CD4-positive, alpha-beta T cell treated with Interleukin-1 beta for 1 hour (primary cell): ENCODE measurements at places on chromosomes 4 and X.
A peak's percentile ranks its signal among the peaks of the same experiment; 100 is the strongest.

DNA sequence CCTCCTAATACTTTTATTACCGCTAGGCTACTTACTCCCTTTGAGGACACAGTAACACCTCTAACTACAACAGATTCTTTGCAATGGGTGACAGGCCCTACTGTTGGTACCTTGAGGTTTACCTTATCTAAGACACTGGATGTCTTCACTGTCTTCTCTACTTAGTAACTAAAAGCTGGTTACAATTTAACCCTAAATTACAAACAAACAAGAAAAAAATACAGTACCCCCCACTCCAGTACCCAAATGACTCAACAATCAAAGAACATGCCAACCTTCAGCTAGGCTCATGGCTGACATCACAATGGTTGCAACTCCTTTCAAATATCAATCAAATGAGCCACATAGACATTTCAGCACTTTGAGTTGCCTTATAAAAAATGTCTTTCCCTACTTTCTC, 198.0 kb downstream of the GUCY2F start:
- DNase-seq, result no peak

GRCh38 chr4:8033829-8034528, 94.3 kb upstream of the AFAP1 start:
- DNase-seq, result no peak

DNA sequence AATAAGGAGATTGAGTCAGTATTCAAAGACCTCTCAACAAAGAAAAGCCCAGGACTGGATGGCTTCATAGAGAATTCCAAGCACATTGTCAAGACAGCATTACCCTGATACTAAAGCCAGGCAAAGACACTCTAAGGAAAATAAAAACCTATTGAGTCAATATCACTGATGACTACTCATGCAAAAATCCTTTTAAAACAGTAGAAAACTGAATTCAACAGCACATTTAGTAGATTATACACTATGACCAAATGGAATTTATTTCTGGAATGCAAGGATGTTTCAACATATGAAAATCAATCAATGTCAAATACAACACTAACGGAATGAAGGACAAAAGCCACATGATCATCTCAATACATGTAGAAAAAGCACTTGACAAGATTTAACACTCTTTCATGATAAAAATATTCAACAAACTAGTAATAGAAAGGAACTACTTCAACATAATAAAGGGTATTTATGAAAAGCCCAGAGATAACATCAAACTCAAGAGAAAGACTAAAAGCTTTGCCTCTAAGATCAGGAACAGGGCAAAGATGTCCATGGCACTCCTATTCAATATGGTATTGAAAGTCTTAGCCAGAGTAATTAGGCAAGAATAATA, 633.3 kb downstream of the ANKRD50 start:
- DNase-seq, result no peak

DNA sequence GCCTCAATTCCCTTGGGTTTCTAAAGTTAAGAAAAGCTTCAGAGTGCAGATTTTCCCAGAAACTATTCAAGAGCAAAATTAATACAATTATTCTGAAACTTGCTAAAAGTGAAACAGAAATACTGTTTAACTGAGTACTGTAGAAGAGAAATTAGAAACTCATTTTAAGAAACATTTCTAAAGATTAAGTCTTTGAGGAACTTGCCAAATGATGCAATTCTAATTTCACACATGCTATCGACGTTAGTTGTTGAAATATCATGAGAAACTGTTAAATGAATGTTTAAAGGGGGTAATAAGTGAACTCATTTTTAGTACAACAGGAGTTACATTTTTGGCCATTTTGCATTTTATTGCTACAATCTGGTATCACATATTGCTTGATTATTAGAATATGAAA, 125.3 kb upstream of the MAOA start:
- DNase-seq, result no peak

DNA sequence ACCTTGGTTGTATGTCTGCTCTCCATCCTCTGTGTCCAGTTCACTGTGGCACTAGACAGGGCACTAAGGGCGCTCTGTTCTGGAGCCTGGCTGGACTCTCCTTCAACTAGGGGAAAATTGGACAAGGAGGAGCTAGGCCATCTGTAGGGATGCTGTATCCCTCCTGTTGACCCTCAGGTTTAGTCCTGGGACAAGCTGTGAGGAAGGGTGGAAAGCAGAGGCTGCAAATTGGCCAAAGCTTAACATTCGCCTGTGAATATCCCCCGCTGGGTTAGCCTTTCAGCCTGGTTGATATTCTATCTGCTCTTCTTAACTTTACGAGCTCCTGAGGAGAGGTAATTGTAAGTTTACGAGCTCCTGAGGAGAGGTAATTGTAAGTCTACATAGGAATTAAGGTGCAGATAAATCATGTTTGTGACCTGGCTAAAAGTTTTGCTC, 64.4 kb upstream of the ENPEP start:
- no peak for DNase-seq

- DNase-seq, result no peak
These were observed 935.5 kb downstream of the ADGRL3 start for GRCh38 chr4:62135565-62136156.

DNA sequence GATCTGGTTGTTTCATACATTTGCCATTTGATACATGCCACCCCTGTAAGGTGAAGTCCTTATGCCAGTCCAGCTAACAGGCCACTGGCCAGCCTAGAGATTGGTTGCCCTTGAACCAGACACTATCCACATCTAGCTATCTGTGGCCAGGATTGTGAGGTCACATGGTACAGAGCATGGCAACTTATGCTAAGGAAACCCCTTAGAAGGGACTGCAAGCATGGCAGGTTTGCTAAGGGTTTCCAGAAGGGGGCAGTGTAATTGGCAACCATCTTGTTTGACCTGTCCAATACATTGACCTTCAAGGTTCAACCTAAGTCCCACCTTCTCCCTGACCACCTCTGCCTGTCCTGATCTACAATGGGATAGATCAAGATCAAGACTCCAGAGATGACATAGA, 47.5 kb downstream of the SMC1A start:
- DNase-seq, result no peak

- DNase-seq, result no peak
These were observed 226.9 kb downstream of the FBXW7 start for GRCh38 chr4:152308951-152309350.

- peak; percentile 23 for DNase-seq
These were observed 773 bp downstream of the PRMT9 start for GRCh38 chr4:147683188-147683591.

GRCh38 chr4:76585897-76586360, 150.9 kb downstream of the SHROOM3 start:
- DNase-seq, result no peak

DNA sequence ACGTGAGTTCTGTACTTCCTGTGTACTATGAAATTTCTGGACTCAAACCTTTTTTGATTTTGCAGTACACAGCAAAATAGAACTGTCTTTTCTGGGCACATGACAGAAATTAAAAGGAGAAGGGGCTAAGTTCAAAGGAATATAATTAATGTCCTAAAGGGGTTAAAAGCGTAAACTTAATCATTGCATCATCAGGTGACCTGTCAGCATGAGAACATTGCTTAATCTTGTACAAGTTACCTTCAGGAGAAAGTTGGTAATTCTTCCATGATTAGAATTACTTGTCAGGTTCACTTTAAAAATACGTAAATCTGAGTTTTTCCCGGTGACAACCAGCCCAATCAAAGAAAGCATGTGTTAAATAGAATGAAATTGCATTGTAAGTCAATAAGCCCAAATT, 43.2 kb upstream of the PNPLA4 start:
- no peak for DNase-seq

DNA sequence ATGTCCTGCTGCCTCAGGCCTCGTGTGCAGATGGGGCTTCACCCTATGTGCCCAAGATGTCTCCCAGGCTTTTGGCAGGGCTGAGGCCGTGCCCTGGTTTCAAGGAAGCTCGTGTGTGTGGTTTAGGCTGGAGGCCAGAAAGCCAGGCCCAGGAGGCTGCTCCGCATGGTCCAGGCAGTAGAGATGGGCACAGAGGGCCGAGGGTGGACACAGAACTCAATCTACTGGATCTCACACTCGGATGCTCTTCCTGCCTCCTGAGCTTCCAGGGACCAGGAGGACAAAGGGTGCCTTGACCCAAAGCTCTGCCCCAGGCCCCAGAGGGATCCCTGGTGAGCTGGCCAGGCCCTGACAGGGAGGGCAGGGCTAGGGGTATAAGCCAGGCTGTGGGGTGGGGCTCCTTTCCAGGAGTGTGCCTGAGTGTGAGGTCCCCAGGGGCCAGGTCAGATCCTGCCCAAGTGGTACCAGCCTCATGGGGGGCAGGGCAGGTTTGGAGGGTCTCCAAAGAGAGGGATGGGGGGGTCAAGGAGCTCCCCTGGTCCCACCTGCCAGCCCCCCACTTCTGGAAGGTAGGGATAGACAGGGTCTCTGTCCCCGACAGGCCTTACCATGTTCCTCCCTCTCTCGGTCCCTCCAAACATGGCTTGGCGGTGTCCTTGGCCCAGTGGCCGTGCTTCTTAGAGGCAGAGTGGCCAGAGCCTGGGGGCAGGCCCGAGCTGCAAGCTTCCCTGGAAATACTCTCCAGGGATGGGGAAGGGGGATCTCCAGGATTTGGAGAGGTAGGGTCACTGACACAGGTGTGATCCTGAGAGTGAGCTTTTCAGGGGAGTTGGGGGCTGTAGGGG, 23.8 kb downstream of the HTRA3 start:
- DNase-seq, result no peak

DNA sequence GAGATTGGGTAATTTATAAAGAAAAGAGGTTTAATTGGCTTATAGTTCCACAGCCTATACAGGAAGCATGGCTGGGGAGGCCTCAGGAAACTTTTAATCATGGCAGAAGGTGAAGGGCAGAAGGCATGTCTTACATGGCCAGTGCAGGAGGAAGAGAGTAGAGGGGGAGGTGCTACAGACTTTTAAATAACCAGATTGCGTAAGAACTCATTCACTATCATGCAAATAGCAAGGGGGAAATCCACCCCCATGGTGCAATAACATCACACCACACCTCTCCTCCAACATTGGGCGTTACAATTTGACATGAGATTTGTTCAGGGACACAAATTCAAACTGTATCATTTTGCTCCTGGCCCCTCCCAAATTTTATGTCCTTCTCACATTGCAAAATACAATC, 353.8 kb upstream of the PABPC5 start:
- DNase-seq, result no peak

- DNase-seq, result no peak
These were observed at the start of gene CCDC160 for GRCh38 chrX:134236626-134237614. CCDC160 (plus strand) TSS chrX:134237182; CDS start chrX:134244801, 7,619 bp downstream.

- DNase-seq, result no peak
These were observed 187.4 kb downstream of the RASL11B start for GRCh38 chr4:53049528-53049927.

- no peak for DNase-seq
These were observed 30.8 kb upstream of the CT47C1 start for GRCh38 chrX:119042040-119042439.

- DNase-seq, result no peak
These were observed 2293.1 kb downstream of the PCDH7 start for GRCh38 chr4:33013282-33013681.

DNA sequence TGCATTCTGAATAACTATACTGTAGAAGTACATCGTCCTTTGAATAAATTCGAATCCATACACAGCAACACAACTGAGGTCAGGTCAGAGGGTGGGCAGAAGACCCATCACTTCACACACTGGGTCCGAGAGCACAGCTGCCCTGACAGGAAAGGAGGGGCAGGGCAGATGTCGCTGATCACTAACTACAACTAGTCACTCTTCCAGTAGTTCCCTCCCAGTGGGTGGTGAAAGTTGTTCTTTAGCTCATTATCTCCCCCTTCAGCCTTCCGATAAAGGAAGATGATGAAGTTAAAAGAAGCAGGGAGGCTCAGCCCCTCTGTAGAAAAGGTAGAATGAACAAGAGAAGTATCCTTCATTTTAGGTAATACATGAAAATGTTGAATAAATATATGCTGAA, 278.9 kb downstream of the INPP4B start:
- DNase-seq, result peak; percentile 37

GRCh38 chrX:130606425-130606824, 204.6 kb downstream of the RBMX2 start:
- DNase-seq, result no peak

GRCh38 chr4:10761903-10762302, 77.3 kb upstream of the CLNK start:
- DNase-seq, result no peak

- DNase-seq, result no peak
These were observed 33.9 kb upstream of the HPF1 start for GRCh38 chr4:169791527-169792156.

GRCh38 chr4:53928825-53929224, 135.6 kb downstream of the CHIC2 start:
- DNase-seq, result no peak

- no peak for DNase-seq
These were observed 77.1 kb downstream of the EIF4E start for GRCh38 chr4:98851806-98852205.

DNA sequence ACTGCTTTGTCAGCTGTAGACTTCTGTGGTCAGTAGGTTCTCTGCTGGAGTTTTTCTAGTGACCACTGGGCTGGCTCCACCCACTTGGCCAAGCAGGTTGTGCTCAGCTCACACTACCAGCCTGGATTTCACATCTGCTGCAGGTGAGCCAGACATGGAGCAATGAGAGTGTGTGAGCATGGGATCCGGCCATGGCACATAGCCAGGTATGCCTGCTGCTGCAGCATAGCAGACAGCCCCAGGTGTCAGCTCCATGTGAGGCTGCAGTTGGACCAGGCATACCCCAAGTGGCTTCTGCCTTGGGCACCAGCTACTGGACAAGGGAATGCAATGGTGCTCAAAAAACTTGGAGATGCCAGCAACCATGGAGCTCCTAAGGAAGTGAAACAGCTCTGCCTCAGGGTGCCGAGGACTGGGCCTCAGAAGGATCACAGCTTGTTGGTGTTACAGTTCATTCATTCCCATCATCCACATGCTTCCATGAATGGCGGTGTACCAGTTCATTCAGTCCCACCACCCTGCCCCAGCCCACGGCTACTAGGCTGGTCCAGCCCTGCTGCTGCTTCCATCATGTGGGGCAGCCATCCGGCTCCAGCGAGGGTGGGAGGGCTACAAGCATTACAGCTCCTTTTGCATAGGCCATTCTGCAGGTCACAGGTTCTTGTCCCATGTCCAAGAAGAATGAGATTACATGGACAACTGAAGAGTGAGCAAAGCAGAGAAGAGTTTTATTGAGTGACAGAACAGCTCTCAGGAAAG, 389.1 kb upstream of the PCDH7 start:
- no peak for DNase-seq

- no peak for DNase-seq
These were observed 153.0 kb downstream of the NWD2 start for GRCh38 chr4:37397505-37397904.

DNA sequence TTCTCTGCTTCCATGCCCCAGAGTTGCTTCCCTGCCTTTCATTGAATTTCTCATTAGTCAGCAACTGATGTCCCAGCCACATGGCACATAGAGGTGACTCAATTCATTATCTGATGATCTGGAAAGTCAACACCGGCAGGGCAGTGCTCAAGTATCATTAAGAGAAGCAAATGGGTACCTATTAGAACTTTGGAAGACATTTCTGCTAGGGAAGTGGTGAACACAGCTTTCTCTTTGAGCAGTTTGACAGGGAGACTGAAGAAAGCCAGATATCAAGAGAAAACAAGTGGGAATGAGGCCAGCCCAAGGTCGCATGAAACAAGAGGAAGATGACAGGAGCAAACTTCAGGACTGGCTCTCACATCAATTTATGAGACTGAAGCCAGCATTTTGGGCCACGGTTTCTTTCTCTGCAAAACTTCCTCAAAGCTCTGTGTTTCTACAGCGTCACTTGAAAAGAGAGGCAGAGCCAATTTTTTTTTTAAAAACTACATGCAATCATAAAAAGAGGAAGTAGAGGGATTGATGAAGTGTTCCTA, 108.3 kb upstream of the RPS6KA3 start:
- DNase-seq, result no peak

- DNase-seq, result no peak
These were observed 274.4 kb downstream of the DCTD start for GRCh38 chr4:182642831-182643230.

GRCh38 chrX:70466968-70467367, 22.3 kb downstream of the DLG3 start:
- DNase-seq, result no peak
